ENCODE measurements at places on chromosomes 1 and 21.

GRCh38 chr1:112625696-112626095 lies 6.1 kb downstream of the CAPZA1 start:
- no peak for DNase-seq

DNA sequence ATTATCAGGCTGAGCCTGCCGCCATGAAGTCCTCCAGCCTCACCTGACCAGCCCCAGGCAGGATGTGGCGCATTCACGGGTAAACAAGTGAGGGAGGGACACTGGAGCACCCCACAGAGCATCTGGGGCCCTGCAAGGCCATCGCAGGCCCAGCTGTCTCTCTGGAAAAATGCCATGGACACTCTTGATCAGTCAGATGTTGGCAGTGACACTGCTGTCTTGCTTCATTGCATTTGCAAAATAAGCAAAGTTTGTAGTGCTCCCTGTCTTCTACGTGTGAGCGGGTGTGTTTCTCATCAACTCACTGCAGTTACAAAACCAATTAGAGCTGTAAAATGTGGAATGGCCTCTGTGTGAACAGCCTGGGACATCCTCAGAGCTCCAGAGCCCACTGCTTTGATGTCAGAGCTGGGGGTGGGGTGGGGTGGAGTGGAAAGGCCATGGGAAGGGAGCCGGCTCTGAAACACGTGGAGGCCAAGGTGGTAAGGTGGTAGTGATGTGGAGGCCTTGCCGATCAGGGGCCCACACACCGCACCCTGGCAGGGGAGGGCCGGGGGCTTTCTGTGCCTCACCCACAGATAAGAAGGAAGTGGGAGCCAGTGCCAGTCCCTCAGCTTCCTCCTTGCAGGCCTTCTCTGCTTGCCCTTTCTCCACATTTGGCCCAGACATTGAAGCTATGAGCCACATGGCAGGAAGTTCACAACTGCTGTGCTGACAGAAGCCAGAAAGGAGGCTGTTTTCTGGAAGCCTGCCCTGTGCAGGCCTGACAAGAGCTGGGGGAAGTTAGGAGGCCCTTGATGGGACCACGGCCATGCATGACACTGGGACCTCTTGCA lies 254.9 kb downstream of the RHOU start:
- no peak for DNase-seq

DNA sequence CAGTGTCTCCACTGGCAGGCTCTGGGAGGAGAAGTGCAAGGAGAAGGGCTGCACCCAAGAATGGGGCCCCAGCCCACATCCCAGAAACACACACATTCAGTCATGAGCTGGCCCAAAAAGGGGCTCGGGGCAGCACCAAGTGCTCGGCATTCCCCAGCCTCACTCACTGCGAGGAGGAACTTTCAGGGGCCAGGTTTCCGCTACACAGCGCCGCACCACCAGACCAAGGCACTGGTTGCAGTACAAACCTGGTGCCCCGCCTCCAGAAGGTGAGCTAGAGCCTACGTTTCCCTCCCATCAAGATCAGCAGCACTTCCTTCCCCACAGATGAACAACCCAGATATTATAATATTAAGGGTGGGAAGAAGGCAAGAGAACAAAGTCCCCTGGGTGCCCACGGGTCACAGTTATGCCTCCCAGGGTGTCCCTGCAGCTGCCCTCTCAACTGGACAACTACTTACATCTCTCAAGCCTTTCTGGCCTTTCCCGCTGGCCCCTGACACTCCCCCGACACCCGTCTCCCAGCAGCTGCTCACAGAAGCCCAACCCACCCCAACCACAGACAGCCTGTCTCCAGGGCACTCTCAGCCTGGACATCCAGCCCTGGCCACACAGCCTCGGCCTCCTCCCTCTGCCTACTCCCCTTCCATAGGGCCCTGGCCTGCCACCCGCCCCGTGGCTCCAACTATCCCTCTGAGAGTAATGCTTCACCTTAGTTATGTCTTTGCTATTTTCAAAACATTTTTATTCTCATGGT lies 3.8 kb downstream of the PBXIP1 start:
- no peak for DNase-seq

- no peak for DNase-seq
Observed at GRCh38 chr1:15706751-15707150, 22.6 kb downstream of the PLEKHM2 start.

All from immature natural killer cell (primary cell).